ENCODE measurements at places on chromosomes 16 and 17.

GRCh38 chr17:77881545-77881944, 77.0 kb upstream of the TNRC6C start:
- H3K4me3 ChIP-seq, result no peak overlapping the region
- peak; percentile 45 for DNase-seq
- H3K27ac ChIP-seq, result peak overlapping the region; percentile 89
- peaks cover 26% of the 10 kb centered on the region for H3K27me3 ChIP-seq
- H3K36me3 ChIP-seq, result no peaks in the 10 kb centered on the region
- H3K4me1 ChIP-seq, result peaks cover 14% of the 10 kb centered on the region

- no peaks in the 10 kb centered on the region for H3K36me3 ChIP-seq
- H3K4me1 ChIP-seq, result peaks cover 31% of the 10 kb centered on the region
Measured at GRCh38 chr17:46894476-46895151, 28.3 kb upstream of the GOSR2 start.

GRCh38 chr17:49217651-49218413, 7.3 kb downstream of the ABI3 start:
- no peaks in the 10 kb centered on the region for H3K36me3 ChIP-seq
- H3K4me3 ChIP-seq, result no peak overlapping the region
- no peak for DNase-seq
- H3K27me3 ChIP-seq, result peaks cover 33% of the 10 kb centered on the region
- H3K27ac ChIP-seq, result no peak overlapping the region

DNA sequence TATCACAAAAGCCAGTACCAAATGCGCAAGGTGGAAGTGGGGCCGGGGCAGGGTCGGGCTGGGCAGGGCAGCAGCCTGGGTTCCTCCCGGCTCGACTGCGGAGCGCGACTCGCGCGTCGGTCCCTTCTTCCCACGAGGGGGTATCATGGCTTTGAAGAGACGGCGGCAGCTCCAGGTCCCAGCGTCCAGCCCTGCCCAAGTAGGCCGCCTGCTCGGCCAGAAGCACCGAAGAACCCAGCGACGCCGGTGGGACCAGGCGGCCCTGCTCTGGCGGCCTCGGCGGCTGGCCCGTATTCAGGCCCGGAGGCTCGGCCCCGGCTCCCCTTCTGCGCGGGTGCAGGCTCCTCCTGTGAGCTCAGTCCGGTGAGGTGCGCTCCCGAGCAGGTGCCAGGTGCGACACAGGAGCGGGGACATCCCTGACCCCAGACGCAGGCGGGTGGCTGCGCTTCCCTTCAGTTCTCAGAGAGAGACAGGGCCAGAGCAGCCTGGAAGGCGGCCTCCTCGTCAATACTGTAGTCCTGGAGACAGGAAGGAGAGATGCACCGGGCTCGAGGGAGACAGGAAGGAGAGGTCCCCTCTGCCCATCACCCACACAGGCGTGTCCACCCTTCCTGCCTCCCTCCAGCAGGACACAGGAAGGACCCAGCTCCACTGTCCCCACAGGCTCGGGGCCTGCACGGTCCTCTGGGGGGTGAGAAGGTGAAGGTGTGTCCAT, 8.9 kb downstream of the RNF166 start:
- H3K4me3 ChIP-seq, result no peak overlapping the region
- H3K27me3 ChIP-seq, result no peaks in the 10 kb centered on the region
- no peak overlapping the region for H3K27ac ChIP-seq
- no peaks in the 10 kb centered on the region for H3K4me1 ChIP-seq
- H3K36me3 ChIP-seq, result no peaks in the 10 kb centered on the region

DNA sequence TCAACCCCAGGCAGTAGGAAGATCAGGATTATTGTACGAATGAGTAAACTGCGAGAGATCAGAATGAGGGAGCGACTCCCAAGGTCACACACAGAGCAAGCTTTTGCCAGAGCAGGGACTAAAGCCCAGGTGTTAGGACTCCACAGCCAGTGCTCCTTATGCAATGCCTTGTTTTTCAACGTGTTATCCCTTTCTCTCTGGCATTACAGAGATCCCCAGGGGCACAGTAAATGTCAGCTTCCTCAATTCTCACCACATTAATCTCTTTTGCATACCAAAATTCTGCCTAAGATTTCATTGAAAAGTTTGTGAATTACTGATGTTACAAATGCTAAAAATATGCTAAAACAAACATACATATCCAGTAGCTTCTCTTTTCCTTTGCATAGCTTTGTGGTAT, 68.1 kb upstream of the CES5A start:
- no peaks in the 10 kb centered on the region for H3K36me3 ChIP-seq
- DNase-seq, result no peak
- peaks cover 26% of the 10 kb centered on the region for H3K4me1 ChIP-seq

DNA sequence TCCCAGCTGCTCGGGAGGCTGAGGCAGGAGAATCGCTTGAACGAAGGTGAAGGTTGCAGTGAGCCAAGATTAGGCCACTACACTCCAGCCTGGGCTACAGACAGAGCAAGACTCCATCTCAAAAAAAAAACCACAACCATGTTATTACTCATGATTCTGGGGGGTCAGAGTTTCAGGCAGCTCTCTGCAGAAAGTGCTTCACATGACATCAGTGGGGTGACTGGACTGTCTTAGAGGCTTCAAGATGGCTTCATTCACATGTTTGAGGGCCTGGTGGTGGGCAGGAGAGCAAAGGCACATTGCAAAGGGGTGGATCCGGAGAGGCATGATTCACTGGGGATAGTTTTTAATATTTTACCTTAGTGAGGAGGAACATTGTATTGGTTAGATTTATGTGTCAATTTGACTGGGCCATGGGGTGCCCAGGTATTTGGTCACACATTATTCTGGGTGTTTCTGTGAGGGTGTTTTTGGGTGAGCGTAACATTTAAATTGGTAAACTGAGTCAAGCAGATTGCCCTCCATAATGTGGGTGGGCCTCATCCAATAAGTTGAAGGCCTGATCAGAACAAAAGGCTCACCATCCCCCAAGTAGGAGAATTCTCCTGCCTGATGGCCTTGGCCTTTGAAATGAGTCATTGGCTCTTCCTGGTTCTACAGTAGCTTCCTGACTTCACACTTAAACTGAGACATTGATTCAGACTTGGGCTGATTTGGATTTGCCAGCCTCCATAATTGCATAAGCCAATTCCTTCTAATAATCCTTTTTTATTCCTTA, 109.8 kb downstream of the GOSR1 start:
- DNase-seq, result no peak
- peaks cover 1% of the 10 kb centered on the region for H3K36me3 ChIP-seq
- no peak overlapping the region for H3K27ac ChIP-seq
- no peak overlapping the region for H3K4me3 ChIP-seq

GRCh38 chr17:54608634-54609155, 292.0 kb upstream of the TOM1L1 start:
- H3K4me3 ChIP-seq, result no peak overlapping the region
- no peaks in the 10 kb centered on the region for H3K36me3 ChIP-seq
- DNase-seq, result no peak
- H3K27ac ChIP-seq, result no peak overlapping the region

DNA sequence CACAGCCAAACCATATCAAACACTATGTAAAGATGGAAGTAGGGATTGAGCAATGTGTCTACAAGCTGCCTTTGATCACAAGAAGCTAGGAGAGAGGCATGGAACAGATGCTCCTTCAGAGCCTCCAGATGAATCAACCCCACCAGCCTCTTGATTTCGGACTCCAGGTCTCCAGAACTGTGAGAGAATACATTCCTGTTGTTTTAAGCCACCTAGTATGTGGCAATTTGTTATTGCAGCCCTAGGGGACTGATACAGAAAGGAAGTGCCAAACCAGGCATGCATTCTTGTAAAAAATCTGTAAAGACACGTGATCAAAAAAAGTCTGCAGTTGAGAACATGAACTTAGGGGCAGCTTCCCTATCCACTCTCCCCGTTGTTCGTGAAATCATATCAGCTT, 91.1 kb downstream of the C17orf67 start:
- no peak for DNase-seq
- H3K27ac ChIP-seq, result no peak overlapping the region
- peaks cover 6% of the 10 kb centered on the region for H3K27me3 ChIP-seq

- no peak overlapping the region for H3K27ac ChIP-seq
- H3K4me3 ChIP-seq, result no peak overlapping the region
- no peaks in the 10 kb centered on the region for H3K27me3 ChIP-seq
- H3K36me3 ChIP-seq, result no peaks in the 10 kb centered on the region
- peaks cover 19% of the 10 kb centered on the region for H3K4me1 ChIP-seq
Measured at GRCh38 chr16:85090873-85091521, 21.3 kb downstream of the CIBAR2 start.

DNA sequence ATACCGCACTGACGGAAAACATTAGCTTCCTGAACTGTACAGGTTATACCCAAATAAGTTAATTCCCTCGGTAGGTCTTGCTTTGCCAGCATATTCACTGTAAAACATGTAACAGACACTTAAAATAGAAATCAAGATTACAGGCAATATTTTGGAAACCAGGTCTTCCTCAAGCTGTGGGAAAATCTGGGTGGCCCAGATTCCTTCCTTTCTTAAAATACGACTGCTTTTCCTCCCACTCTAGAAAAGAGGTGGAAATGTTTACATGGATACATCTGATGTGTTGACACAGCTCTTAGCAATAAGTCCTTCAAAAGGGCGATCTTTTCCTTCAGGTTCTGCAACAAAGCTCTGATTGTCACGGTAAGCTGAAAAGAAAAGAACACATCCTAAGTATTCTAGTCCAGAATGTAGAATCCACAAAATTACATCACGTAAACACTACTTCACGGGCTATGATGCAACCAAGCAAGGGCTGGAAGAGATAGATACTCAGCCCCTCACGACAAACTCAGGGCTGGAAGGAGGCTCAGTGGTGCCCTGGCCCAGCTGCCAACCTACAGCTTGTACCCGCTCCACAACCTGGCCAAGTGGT, 18.4 kb downstream of the STX8 start:
- DNase-seq, result no peak
- H3K27me3 ChIP-seq, result no peaks in the 10 kb centered on the region
- no peak overlapping the region for H3K4me3 ChIP-seq
- peaks cover 5% of the 10 kb centered on the region for H3K36me3 ChIP-seq
- H3K27ac ChIP-seq, result no peak overlapping the region

GRCh38 chr17:83125515-83126274, 46.3 kb downstream of the METRNL start:
- peaks cover 4% of the 10 kb centered on the region for H3K4me1 ChIP-seq
- no peak overlapping the region for H3K27ac ChIP-seq
- H3K27me3 ChIP-seq, result peaks cover 58% of the 10 kb centered on the region
- DNase-seq, result peak; percentile 5
- H3K4me3 ChIP-seq, result no peak overlapping the region

GRCh38 chr16:57594531-57595031, 33.8 kb upstream of the ADGRG1 start:
- no peak overlapping the region for H3K27ac ChIP-seq
- no peak overlapping the region for H3K4me3 ChIP-seq
- peaks cover 11% of the 10 kb centered on the region for H3K4me1 ChIP-seq
- H3K27me3 ChIP-seq, result peaks cover 4% of the 10 kb centered on the region
- DNase-seq, result no peak
- no peaks in the 10 kb centered on the region for H3K36me3 ChIP-seq

DNA sequence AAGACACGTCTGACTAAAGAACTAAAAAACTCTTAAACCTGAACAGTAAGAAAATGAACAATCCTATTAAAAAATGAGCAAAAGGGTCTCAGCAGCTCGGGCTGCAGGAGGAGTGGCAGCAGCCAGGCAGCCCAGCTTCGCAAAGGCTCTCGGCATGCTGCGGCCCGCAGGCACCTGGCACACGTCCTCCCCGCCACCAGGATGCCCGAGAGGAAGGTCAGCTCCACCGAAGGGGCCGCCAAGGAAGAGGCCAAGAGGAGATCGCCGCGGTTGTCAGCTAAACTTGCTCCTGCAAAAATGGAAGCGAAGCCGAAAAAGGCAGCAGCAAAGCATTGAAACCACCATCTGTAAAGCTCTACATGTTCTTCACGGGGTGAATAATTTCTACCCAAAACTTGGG, 173.5 kb downstream of the BCAS3 start:
- no peak overlapping the region for H3K27ac ChIP-seq
- DNase-seq, result no peak
- peaks cover 7% of the 10 kb centered on the region for H3K4me1 ChIP-seq
- peaks cover 3% of the 10 kb centered on the region for H3K36me3 ChIP-seq

GRCh38 chr16:1345651-1346421, 5.8 kb downstream of the TSR3 start:
- no peak overlapping the region for H3K4me3 ChIP-seq
- peaks cover 9% of the 10 kb centered on the region for H3K4me1 ChIP-seq
- DNase-seq, result no peak
- H3K36me3 ChIP-seq, result no peaks in the 10 kb centered on the region
- H3K27ac ChIP-seq, result no peak overlapping the region
- H3K27me3 ChIP-seq, result peaks cover 29% of the 10 kb centered on the region

DNA sequence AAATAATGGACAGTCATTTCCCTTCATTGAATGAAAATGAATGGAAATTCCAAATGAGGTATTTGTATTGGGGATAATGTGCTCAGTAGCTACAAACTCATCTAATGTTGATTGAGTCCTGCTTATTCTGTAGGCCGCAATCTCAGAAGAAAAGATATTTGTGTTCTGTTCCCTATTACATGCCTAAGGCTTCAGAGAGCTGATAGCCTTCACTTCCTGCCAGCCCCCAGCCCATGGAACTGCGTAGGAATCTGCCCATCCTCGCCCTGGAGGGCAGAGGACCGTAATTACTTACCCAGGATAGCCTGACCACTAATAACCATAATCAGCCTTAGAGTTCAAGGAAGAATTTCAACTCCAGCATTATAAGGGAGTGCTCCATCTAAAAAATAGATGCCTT, 17.9 kb upstream of the SNTB2 start:
- no peaks in the 10 kb centered on the region for H3K27me3 ChIP-seq
- peaks cover 28% of the 10 kb centered on the region for H3K4me1 ChIP-seq
- H3K36me3 ChIP-seq, result peaks cover 22% of the 10 kb centered on the region
- H3K4me3 ChIP-seq, result no peak overlapping the region
- H3K27ac ChIP-seq, result no peak overlapping the region

- H3K36me3 ChIP-seq, result no peaks in the 10 kb centered on the region
- peaks cover 7% of the 10 kb centered on the region for H3K27me3 ChIP-seq
- H3K4me1 ChIP-seq, result peaks cover 3% of the 10 kb centered on the region
- DNase-seq, result no peak
- H3K27ac ChIP-seq, result no peak overlapping the region
Measured at GRCh38 chr16:14283786-14284185, 212.7 kb downstream of the MRTFB start.

- no peaks in the 10 kb centered on the region for H3K4me1 ChIP-seq
- no peak overlapping the region for H3K4me3 ChIP-seq
- no peak overlapping the region for H3K27ac ChIP-seq
- peaks cover 1% of the 10 kb centered on the region for H3K36me3 ChIP-seq
- no peaks in the 10 kb centered on the region for H3K27me3 ChIP-seq
Measured at GRCh38 chr17:67615736-67616135, 102.0 kb upstream of the NOL11 start.

- no peaks in the 10 kb centered on the region for H3K36me3 ChIP-seq
- no peaks in the 10 kb centered on the region for H3K4me1 ChIP-seq
Measured at GRCh38 chr16:51801635-51802034, 650.6 kb upstream of the SALL1 start.

GRCh38 chr17:42361781-42362186, 26.5 kb downstream of the STAT3 start:
- peaks cover 1% of the 10 kb centered on the region for H3K36me3 ChIP-seq
- H3K27ac ChIP-seq, result no peak overlapping the region
- H3K4me3 ChIP-seq, result no peak overlapping the region
- DNase-seq, result no peak

All from mesothelial cell of epicardium (in vitro differentiated cells).